GM06990 (cell line): ENCODE measurements at places on chromosomes 16 and 17.
A peak's percentile ranks its signal among the peaks of the same experiment; 100 is the strongest.

DNA sequence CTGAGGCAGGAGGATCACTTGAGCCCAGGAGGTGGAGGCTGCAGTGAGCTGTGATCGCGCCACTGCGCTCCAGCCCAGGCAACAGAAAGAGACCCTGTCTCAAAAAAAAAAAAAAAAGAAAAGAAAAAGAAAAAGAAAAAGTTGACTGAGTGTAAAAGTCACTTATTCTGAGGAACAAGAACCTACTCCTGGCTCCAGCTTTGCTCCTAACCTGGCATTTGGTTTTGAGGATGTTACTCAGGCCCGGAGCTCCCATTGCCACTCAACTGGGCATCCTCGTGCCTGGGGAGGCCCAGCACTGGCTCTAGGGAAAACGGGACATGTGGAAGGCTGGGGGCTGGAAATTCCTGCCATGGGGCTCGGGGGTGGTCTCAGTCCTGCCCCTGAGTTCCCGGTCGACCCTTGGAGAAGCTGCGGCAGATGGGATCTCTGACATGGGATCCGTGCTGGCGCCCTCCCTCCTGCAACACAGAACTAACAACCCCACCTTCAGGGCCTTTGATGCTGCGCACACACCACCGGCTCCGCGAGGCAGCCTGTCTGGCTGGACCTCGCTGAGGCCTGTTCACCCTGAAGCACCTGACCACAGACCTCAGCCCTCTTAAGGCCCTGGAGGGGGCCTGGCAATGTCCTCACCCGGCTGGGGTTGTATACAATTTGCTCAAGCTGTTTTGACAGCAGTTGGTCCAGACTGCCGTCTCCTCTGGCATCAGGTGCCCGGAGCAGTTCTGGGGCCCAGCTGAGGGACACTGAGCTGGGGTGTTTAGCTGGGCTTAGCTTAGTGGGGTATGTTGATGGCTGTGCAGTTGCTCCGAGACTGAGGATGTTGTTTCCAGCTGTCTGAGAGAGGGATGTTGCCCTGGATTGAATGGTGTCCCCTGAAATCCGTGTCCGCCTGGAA, 12.3 kb downstream of the CD7 start:
- DNase-seq = no peak

GRCh38 chr16:11967195-11967911, 2.3 kb downstream of the TNFRSF17 start:
- DNase-seq = no peak

DNA sequence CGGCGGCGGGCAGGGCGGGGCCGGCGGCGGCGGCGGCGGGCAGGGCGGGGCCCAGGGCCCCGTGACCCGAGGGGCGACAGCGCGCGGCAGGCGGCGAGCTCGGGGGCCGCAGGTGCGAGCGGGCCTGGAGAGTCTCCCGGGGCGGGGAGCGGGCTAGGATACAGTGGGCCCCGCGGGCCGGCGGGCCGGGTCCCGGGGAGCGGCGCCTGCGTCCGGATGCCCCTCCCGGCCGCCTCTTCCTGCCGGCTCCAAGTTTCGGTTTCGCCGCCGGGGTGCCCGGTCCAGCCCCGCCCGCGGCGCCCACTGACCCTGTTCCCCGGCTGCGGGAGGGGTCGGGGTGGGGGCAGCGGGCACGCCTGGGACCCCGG, at the start of gene RNF213:
RNF213 (plus strand) TSS at position 62 of the 368 bp plus-strand sequence. CDS start 2,830 bp downstream, outside the sequence.
- DNase-seq = peak; percentile 72

- no peak for DNase-seq
Observed at GRCh38 chr16:50269061-50269705, 2.8 kb downstream of the ADCY7 start.

DNA sequence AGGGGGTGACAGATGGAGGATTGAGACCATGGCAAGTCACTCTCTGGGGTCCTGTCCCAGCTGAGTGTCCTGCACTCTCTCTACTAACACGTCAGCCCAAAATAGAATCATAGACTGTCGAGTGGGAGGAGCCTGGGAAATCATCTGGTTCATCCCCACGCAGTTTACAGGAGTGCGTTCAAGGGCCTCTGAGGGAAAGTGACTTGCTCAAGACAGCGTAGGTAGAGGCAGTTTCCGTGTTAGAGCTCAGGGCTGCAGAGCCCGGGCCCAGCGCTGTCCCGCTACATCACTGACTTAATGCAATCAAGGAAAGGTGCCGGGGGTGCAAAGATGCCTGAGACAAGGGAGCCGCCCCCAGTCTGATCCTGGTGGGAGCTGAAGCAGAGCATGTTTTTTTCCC, 10.3 kb downstream of the GSG1L2 start:
- DNase-seq = no peak

GRCh38 chr16:88886420-88886844, 20.0 kb upstream of the PABPN1L start:
- DNase-seq = no peak

DNA sequence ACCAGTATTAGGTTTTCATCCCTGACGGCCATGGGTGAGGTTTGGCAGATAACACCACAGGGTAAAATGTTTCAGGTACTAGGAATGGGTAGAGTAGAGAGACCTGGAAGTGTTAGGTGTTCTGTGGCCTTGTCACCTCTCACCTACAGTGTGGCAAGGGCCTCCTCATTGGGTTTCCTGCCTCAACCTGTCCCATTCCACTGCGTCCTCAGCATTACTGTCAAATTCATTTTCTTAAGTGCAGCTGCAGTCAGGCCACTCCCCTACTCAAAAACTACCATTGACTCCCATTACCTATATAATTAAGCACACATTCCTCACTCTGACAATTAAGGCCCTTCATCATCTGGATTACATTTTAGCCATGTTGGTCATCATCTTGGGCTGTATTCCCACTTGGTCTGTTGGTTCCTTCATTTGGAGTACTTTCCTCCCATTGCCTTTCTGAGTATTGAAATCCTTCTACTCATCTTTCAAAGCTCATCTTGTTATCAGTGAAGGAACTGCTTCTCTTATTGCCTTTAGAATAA, 64.5 kb downstream of the NUP88 start:
- no peak for DNase-seq

DNA sequence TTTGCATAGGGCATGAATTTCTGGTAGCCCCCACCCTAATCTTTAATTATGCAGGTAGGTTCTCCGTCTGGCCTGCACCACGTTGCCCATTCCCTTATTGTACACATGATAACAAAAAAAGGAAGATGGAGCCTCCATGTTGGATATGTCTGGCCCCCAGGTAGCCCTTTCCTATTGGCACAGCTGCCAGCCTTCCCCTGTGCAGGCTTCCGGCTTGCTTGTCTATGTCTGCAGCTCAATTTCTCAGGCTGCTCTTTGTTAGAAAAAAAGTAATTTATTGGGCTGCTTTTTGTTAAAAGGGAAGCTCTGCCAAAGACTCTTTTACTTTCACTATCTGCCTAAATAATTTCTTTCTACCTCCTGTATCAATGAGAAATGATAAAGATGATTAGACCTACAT, 5.5 kb downstream of the OR1A1 start:
- DNase-seq = no peak

GRCh38 chr16:51473091-51473490, 322.0 kb upstream of the SALL1 start:
- DNase-seq = no peak

- no peak for DNase-seq
Observed at GRCh38 chr16:72044296-72044695, 10.0 kb upstream of the HP start.

- DNase-seq = no peak
Observed at GRCh38 chr16:67563708-67564468, 1.6 kb downstream of the CTCF start.

DNA sequence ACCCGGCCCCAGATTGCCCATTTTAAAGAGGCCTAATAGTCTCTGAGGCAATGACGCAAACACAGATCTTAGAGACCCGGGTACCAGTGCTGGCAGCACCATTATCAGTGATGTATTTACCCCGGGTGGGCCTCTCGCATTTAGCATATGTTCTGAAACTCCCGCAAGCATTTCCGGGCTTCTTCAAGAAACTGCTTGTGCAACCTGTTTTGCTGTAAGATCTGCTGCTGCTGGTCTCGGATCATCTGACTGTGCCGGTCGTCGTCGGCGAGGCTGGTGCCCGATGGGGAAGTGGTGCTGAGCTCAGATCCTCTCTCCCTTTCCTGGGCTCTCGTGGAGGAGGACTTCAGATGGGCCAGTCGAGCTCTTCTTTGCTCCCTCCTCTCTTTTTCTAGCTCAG, 12.5 kb downstream of the CEP295NL start:
- peak; percentile 82 for DNase-seq

GRCh38 chr16:6165330-6165979, 1067.9 kb upstream of the EEF2KMT start:
- DNase-seq = no peak

DNA sequence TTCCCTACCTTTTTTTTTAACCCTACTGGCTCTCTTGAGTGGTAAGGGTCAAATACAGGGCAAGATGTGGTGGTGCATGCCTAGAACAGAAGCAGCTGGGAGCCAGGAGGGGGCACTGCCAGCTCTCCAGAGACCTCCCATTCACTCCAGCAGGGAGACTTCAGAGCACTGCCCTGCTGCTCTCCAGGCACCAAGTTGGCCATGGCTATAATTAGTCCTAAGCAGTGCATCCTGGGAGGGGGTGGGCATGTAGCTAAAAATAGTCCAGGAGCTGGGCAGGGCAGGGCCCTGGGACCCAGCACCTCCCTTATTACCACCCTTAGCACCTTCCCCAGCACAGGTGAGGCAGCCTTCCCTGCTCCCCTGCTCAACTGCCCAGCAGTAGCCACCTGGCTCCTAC, 3.5 kb downstream of the CORO6 start:
- DNase-seq = no peak

DNA sequence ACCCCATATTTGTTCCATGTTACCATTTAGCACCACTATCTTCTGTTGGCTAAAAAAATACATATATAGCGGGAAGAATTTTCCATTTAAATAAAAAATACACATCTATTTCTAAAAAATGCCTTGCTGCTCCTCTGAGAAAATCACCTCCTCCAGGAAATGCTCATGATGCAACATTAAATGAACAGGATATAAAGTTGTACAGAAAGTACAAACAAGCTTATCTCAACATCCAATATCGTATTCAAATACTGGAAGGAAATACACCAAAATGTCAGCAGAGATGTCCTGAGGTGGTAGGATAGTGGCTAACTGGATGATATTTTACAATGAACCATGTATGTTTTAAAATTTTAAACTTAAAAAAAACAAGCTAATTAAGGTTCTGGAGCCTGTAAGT, 21.3 kb downstream of the GNA13 start:
- no peak for DNase-seq
